ENCODE measurements at places on chromosomes 3 and 15.

- no peak for DNase-seq
These were observed 39.9 kb downstream of the RAB6B start for GRCh38 chr3:133855772-133856171.

DNA sequence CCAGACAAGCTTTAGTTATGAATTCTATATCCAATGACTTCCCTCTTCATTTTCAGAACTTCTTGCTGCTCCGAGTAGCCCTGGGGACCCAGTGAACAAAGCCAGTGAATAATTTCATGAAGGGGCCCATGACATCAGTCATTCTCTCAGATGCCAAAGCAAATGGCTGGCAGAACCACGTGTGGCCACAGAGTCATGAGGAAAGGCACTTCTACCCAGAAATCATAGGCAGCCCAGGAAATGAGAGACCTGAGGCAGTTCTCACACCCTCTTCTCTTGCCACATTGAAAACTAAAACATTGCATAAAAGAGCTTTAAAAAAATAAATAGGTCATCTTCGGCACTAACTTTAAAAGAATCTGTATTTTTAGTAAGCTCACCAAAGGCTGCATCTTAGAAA is 4.3 kb upstream of the UACA start:
- no peak for DNase-seq

GRCh38 chr15:89406940-89407607 is 72.5 kb upstream of the POLG start:
- no peak for DNase-seq

GRCh38 chr3:138203938-138204337 is 16.8 kb downstream of the ARMC8 start:
- DNase-seq, result no peak
